ENCODE measurements at places on chromosomes 16 and 17. TPM values are rescaled to one million over a fixed set of nuclear protein-coding genes. Genes with fewer than 3 reads are reported as not detected.

SPATA32 gene
- not detected for total RNA-seq

KRT222 gene
- total RNA-seq: 0.19 TPM

RNPS1 gene
- 132 TPM for total RNA-seq

CNTD1 gene
- total RNA-seq: not detected

COQ7 gene
- total RNA-seq: 18.3 TPM

FOXO3B gene
- 17.4 TPM for total RNA-seq

CD300LB gene
- not detected for total RNA-seq

CLDN7 gene
- 15.8 TPM for total RNA-seq

TSPAN10 gene
- 1.6 TPM for total RNA-seq

IL34 gene
- 111 TPM for total RNA-seq

HASPIN gene
- 1.1 TPM for total RNA-seq

MRPS23 gene
- total RNA-seq: 12.2 TPM

ST6GALNAC2 gene
- 78.0 TPM for total RNA-seq

TBC1D28 gene
- not detected for total RNA-seq

KRT32 gene
- total RNA-seq: not detected

FZD2 gene
- total RNA-seq: 0.49 TPM

KRTAP9-2 gene
- 183 TPM for total RNA-seq

NLRP1 gene
- 56.9 TPM for total RNA-seq

PABPN1L gene
- total RNA-seq: not detected

KCNJ12 gene
- 14.2 TPM for total RNA-seq

JPH3 gene
- total RNA-seq: not detected

METTL23 gene
- 40.9 TPM for total RNA-seq

MT1E gene
- total RNA-seq: 247 TPM

GFAP gene
- not detected for total RNA-seq

HBA2 gene
- total RNA-seq: 45.6 TPM

MARF1 gene
- 43.2 TPM for total RNA-seq

ABCC6 gene
- total RNA-seq: 2.1 TPM

PPP1R27 gene
- total RNA-seq: not detected

DOC2A gene
- 0.69 TPM for total RNA-seq

ALOXE3 gene
- total RNA-seq: 81.9 TPM

SLFN5 gene
- total RNA-seq: 6.0 TPM

HSPB9 gene
- 0.23 TPM for total RNA-seq

KRT17 gene
- total RNA-seq: 1,319 TPM

CHST4 gene
- not detected for total RNA-seq

EVPLL gene
- 5.3 TPM for total RNA-seq

TK1 gene
- 1.7 TPM for total RNA-seq

HIC1 gene
- 2.4 TPM for total RNA-seq
